ENCODE measurements at places on chromosomes 12 and 14. TPM values are rescaled to one million over a fixed set of nuclear protein-coding genes. Genes with fewer than 3 reads are reported as not detected.

The POTEM gene
- not detected for total RNA-seq

The TMEM233 gene
- 1.4 TPM for total RNA-seq

The INSM2 gene
- total RNA-seq = 0.05 TPM

The TAS2R13 gene
- total RNA-seq = not detected

The BIN2 gene
- total RNA-seq = not detected

The GSG1 gene
- 5.1 TPM for total RNA-seq

The CCDC177 gene
- total RNA-seq = not detected

The POTEG gene
- total RNA-seq = not detected

The SYNDIG1L gene
- not detected for total RNA-seq

The PSMA3 gene
- total RNA-seq = 136 TPM

All from renal cortical epithelial cell (primary cell).